ENCODE measurements at places on chromosomes 3 and 15.

GRCh38 chr15:81293728-81294515 is 30.0 kb downstream of the STARD5 start:
- peak; percentile 66 for DNase-seq

- no peak for DNase-seq
Observed at GRCh38 chr15:101103598-101103997, 148.2 kb downstream of the CHSY1 start.

DNA sequence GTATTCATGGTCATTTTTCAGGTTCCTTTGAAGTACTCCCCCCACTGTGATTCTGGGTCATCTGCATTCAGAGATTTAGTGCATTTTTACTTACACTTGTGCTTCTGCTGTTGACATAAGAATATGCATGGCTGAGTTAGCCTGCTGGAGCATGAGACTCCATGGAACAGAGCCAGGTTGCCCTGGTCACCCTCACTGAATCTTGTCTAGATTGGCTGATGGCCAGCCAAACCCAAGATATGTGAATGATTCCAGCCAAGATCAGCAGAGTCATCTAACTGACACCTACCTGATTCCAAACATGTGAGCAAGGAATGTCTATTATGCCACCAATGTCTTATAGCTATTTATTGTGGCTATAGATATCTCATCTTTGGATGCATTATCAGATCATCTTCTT is 25.1 kb downstream of the DTWD1 start:
- no peak for DNase-seq

DNA sequence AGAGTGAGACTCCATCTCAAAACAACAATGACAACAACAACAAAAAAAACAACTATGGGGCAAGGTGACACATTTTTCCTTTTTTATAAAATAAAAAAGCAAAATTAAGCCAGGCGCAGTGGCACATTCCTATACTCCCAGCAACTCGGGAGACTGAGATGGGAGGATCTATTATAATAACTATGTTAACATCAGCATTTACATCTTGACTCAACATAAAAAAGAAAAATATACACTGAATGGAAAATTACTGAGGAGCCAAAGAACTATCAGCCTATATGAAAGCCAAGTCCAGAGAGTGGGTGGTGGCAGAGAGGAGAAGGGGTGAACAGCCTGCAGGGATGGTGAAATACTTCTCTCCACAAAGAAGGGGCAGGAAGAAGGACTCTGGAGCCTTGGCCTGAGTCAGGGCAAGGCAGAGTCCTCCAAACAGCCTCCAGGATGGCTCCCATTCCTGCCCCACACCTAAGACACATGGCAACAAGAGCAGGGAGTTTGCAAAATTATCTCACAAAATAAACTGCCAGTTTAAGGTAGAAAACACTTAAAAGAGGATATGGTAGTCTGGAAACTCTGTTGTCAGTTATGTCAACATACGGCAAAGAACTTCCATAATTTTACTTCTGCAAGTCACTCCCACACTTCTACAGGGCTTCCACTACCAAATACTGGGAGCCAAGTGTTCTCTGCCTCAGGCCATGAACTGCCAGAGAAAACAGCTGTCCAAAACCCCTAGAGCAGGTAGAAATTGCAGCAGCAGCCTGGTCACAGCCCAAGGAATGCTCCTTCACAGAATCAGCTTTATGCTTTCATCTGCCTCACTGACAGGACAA is 25.9 kb downstream of the HSPBAP1 start:
- DNase-seq: no peak

DNA sequence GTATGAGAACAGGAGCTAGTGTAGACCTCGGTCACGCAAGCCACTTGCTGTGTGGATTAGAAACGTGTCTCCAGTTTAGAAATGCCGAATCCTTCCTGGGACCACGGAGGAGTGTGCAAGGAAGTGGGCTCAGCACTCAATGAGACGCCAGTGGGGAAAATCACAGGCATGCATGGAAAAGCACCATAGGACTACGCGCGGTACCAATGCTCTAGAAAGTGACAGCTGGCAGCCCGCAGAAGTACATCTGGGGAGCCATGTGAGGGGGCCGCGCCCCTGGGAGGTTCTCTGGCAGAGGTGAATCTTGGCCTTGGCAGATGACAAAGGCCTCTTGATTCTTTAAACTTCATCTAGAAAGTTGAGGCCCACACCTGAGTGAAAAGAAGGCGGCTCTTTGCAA is 99.3 kb downstream of the LRRK1 start:
- DNase-seq: no peak

- no peak for DNase-seq
Observed at GRCh38 chr3:107117922-107118536, 259.2 kb upstream of the CCDC54 start.

DNA sequence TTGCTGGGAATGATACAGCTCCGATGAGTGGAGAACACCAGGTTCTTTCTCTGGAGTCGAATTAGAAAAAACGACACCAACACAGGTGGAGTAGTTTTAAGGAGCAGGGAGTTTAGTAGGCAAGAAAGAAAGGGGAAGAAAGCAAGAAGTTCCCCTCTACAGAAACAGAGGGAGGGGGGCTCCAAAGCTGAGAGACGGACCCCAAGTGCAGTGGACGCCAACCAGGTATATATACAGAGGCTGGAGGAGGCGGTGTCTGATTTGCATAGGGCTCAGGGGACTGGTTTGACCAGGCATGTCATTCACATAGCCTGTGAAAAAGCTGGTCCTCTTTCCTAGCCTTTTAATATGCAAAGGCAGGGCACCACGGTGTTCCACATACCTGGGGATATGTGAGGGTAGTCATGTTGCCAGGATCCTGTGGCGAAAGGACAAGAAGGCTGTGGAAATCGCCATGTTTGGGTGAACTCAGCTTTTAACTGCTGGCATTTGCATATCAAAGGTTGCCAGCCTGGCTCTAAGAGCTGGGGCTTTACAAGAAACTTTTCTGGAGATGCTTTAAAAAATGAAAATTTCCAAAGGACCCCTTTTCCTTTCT is 887.4 kb upstream of the EPHA6 start:
- no peak for DNase-seq

GRCh38 chr15:51724673-51725072 is 12.8 kb downstream of the LYSMD2 start:
- no peak for DNase-seq

DNA sequence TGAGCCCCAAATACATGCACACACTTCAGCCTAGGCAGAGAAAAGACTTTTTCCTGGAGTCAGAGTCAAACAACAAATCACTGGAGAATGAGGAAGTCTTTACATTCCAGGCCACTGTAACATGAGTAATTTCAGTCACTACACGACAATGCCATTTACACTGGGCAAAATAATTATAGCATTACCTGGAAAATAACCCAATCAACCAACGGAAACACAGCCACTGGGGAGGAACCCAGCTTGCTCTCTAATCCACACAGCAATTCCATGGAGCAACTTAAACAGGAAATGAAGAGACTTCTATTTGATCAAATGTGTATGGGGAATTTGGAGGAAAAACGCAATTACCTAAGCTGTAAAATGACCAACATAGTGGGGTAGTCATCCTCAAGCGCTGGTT is 15.2 kb downstream of the FSTL1 start:
- no peak for DNase-seq

DNA sequence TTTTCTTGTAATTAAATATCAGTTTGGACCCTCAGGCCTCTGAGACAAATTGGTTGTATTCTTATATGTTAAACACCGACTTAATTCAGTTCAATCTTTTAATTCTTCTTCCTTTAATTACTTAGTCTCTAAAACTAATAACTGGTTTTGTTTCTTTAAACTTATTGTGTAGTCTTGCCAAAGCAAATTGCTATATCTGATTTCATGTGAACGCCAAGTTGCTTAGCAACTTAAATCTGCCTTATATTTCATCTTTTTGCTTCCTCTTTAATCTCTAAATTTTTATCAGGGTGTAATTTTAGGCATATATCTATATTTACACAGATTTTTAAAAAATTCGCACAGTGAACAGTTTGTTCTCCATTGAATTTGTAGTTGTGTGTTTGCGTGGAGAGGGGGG is 82.2 kb downstream of the CADM2 start:
- DNase-seq: no peak

DNA sequence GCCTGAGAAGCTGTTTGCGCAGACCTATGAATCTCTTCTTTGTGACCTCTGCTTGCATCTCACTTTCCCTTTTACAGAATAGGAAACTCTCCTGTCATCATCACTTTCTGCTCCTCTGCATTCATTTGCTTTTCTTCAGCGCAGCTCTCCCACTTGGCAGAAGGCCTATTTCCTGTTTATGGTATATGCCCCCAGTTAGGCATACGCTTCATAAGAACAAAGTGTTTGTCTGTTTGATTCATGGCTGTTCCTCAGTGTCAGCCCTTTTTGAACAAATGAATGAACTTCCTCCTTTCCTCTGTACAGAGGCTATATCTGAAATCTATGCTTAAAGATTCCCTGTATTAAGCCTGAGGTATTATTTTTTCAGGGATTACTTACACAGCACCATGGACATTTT is 1216.9 kb upstream of the GBE1 start:
- no peak for DNase-seq

- DNase-seq: no peak
Observed at GRCh38 chr15:42891569-42891968, 29.0 kb downstream of the TTBK2 start.

DNA sequence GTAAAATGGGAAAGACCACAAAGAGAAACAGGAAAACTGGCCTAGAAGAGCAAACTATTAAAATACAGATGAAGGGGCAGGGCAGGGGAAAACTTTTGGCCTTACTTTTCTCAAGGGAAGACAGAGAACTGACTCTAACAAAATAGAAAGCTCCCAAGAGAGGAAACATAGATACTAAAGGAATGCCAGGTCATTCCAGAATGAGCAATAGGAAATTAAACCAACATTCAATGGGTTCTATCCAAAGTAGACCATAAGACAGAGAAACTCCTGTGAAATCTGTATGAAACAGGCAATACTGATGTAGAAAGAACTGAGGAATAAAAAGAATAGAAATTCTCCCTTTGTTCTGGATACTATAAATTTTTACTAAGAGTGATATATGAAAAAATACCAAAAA is 491.8 kb downstream of the MECOM start:
- DNase-seq: no peak

DNA sequence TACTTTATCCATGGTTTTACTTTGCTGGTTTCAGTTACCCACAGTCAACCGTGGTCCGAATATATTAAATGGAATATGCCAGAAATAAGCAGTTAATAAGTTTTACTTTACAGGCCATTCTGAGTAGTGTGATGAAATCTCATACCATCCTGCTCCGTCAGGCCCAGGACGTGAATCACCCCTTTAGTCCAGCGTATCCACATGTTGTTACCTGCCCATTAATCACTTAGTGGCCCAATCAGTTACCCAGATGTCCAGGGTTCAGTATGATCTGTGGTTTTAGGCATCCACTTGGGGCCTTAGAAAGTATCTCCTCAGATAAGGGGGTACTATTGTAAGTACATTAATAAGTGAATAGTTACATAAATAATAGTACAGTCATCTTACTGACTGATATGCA is 88.0 kb downstream of the TTBK2 start:
- DNase-seq: no peak

GRCh38 chr3:193714523-193715137 is 121.6 kb downstream of the OPA1 start:
- no peak for DNase-seq

- no peak for DNase-seq
Observed at GRCh38 chr3:146881966-146882760, 277.0 kb upstream of the PLSCR5 start.

DNA sequence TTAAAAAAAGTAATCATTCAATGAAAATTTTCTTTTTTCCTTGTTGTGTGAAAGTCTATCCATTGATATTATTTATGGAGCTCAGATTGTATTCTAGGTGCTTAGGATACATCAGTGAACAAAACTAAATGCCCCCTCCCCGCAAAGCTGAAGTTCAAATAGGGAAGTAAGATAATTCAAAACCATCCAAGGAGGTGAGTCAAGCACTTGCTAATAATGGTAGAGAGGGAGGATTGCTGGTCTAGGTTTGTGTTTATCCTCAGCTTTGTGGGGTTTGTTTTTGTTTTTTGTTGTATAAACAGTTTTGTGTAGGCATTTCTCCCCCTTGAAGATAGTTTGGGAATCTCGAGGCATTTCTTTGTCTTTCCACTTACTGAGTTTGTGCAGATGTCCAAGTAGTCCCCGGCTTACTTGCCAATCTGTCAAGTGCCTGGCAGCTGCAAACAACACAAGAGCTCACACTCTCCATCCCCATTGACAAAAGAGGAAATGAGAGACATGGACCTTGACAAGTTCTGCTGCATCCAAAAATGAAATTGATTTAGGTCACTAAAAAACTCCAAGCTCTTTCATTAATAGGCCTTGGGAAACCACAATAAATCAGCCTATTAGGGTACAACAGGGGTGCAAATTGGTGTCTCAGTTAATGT is 575.8 kb upstream of the TBL1XR1 start:
- no peak for DNase-seq

DNA sequence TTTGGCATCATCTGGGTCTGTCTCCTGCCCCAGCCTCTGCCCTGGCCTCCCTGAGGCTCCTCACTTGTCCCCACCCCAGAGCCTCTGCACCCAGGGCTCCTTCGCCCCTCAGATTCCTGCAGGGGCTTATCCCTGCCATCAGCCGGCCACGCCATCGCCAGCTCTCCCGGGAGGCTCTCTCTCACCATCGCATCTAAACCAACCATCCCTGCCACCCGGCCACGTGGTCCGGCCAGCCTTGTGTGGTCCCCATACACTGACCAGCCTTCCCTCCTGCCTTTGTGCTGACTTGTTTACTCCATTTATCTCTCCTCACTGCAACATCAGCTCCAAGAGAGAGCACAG is 134.3 kb upstream of the IQSEC1 start:
- DNase-seq: no peak

- DNase-seq: no peak
Observed at GRCh38 chr3:38167591-38167990, 2.3 kb downstream of the OXSR1 start.

DNA sequence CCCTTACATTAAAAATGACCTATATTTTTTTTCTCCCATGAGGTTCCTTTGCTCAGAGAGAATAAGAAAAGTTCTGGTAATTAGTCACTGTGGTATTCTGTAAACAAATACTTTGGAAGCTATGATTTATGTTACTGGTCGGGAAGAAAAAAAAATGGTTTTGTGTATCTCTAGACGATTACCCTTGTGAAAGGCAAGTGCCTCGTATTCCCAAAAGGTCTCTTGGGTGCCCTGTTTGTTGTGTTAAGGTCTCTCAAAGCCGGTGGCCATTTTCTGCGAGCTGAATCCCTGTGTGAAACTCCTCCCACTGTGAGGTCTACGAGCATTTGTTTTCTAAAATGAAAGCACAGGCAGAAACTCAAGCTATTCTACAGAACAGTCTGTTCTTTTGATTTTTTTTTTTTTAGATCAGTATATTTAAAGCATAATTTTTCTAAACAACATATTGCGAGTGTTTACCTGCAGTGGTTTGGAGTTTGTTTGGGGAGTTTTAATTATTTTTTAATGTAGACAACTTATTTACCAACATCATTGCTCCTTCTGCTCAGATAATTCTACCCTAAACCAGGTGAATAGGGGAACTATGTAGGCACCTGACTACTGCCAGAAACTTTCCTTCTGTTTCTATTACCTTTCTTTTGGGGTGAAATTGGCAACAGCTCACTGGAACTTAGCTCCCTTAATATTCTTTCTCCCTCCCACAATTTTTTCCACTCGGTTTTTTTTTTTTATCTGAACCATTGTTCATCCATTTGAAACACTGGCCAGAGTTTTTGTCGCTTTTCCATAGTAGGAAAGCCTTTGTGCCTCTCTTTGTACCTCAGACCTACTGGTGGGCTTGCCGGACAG is 44.0 kb downstream of the ZBTB38 start:
- DNase-seq: no peak
